B cell (primary cell): ENCODE measurements at places on chromosomes 5 and 9. TPM values are rescaled to one million over a fixed set of nuclear protein-coding genes. Genes with fewer than 3 reads are reported as not detected.

The SPATA31D4 gene
- not detected in 2 replicates for total RNA-seq

The CTXN3 gene
- total RNA-seq: not detected in 2 replicates

The MEIKIN gene
- total RNA-seq: 0.75 TPM in 1 of 2 replicates, not detected in the other

The PCDHB14 gene
- total RNA-seq: 0.10 TPM in 1 of 2 replicates, not detected in the other

The DDX41 gene
- total RNA-seq: 110 and 111 TPM in 2 replicates

The NUP214 gene
- total RNA-seq: 94.6 and 103 TPM in 2 replicates

The ATG12 gene
- total RNA-seq: 97.5 and 101 TPM in 2 replicates

The PCDHB7 gene
- total RNA-seq: not detected in 2 replicates

The FBP2 gene
- total RNA-seq: not detected in 2 replicates

The S1PR3 gene
- not detected in 2 replicates for total RNA-seq
